ENCODE measurements at places on chromosomes 11 and 22.

DNA sequence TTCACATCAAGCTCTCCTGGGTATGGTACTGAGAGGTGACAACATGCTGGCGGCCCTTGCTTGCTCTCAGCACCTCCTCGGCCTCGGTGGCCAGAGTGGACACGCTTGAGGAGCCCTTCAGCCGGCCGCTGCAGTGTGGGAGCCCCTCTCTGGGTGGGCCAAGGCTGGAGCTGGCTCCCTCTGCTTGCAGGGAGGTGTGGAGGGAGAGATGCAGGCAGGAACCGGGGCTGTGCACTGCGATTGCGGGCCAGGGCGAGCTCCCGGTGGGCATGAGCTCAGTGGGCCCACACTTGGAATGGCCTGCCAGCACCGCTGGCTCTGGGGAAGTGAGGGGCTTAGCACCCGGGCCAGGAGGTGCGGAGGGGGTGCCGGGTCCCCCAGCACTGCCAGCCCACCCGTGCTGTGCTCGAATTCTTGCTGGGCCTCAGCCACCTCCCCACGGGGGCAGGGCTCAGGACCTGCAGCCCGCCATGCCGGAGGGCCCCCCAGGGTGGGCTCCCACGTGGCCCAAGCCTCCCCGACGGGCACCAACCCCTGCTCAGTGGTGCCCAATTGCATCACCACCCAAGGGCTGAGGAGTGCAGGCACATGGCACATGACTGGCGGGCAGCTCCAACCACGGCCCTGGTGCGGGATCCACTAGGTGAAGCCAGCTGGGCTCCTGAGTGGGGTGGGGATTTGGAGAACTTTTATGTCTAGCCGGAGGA, 106.2 kb downstream of the RAB38 start:
- no peak for DNase-seq

GRCh38 chr11:46721286-46721685, 2.3 kb downstream of the F2 start:
- no peak for DNase-seq

GRCh38 chr22:23688121-23688520, 2.7 kb upstream of the RGL4 start:
- DNase-seq = no peak

- no peak for DNase-seq
Measured at GRCh38 chr11:7021318-7021717, 1.0 kb downstream of the NLRP14 start.

DNA sequence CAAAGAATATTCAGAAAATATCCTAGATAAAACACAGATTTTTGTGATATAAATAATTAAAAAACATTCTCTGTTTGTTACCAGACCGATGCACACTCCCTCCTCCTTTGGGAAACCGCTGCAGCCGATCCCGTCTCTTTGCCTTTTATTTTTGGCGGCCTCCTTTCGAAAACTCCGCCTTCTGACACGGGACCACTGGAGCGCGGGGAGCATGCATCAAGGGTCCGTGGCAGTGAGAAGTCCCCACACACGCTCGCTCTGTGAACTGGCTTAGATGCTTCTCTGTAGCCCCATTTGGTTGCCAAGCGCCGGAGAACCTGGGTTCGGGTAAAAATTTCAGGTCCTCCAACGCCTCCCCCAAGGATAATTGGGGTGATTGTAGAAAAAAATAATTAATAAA, 17.0 kb downstream of the DDX17 start:
- DNase-seq = no peak

- DNase-seq = no peak
Measured at GRCh38 chr11:11733246-11733747, 108.5 kb upstream of the USP47 start.

DNA sequence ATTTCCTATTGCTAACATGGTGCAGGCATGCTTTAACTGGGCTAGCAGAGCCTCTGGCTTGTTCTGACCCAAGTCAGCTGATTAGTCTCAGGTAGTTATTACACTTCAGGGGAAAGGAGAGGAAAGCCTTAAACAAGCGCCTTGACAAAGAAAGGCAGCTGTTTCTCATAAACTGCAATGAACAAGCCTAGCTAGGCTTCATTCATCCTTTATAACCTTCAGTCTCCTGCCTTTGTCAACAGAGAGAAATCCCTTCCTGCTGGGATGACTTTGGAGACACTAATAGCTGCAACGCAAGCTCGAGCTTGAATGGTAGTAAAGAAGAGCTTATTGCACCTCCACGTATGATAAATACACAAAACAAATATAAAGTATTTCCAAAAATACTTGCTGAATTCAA, 68.4 kb downstream of the CCDC34 start:
- DNase-seq = no peak

- DNase-seq = no peak
Measured at GRCh38 chr11:66768088-66768521, 39.1 kb upstream of the SPTBN2 start.

- no peak for DNase-seq
Measured at GRCh38 chr11:71222318-71223080, 29.9 kb downstream of the SHANK2 start.

- DNase-seq = no peak
Measured at GRCh38 chr11:27328614-27329013, 34.4 kb downstream of the CCDC34 start.

DNA sequence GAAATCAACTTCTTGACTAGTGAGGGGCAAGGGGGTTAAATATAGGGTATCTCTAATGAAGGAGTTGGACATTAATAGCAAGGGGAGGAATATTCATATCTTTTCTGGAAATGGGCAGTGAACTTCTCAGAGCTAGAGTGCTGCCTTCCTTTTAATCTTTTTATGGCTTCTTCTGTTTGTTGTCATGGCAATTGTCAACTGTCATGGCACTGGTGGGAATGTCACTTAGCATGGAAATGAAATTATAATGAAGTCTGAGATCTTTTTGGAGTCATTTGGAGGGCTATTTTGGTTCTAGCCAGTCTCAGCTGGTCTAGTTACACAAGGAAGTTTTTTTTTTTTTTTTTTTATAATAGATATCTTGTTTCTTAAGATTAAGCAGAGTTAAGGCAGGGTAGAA, 250.2 kb downstream of the AASDHPPT start:
- no peak for DNase-seq

DNA sequence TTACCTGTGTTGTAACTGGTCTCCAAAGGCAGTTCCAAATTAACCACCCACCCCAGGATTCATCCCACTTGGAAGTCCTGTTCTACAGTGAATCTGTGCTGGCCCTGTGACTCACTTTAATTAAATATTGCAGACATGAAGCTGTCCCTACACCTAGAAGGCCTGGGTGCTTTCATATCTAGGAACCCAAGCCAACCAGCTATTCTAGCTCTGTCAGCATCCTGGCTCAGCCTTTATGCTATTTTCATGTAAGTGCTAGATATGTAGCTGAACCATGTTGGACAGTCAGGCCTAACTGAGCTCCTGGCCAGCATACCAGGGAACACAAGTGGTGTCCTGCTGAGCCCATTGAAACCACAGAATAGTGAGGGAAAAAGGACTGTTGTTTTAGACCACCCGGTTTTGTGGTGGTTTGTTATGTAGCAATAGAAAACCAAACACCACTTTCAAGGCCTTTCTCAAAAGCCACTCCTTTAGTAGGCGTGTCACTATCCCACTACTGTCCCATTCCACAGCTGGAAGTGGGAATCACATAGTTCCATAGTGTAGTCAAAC, 30.3 kb downstream of the CNTF start:
- no peak for DNase-seq

DNA sequence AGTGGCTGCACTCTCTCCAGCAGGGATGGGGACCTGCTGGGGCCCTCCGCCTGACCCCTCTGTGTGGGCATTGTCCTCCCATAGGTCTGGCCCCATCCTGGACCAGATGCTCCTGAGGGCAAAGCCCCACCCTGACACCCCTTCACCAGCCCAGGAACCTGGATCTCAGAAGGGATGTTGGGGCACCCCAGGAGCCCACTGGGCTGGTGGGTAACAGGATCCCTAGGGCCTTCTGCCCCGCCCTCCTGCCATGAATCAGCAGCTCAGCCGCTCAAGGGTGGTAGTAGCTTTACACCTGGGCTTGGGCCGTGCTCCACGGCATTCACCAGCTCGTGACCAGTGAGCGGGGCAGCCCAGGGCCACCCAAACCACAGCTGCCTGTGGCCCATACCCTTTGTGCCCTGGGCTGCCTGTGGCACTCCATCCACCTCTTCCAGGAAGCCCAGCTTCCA, 1.0 kb upstream of the MAPK12 start:
- no peak for DNase-seq

DNA sequence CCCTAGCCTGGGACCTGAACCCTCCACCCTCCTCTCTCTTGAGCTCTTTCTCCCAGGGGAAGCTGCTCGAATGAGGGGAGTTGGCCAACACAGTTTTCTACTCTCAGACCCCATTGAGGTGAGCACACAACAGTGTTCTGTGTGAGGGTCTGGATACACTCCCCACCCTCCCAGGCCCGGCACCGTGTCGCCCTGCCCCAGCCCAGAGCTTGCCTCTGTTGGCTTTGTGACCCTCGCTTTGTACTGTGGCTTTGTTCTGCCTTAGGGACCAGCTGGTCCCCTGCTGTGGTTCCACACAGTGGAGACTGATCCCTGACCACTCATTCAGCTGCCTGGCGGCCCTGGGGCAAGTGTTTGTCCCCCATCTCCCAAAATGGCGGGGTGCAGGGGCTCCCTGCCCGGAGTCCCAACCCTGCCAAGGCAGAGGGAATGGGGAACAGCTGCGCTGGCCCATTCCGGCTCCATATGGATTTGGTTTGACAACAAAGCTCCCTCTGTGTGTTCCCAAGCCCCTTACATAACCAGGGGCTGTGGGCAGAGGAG, 8.3 kb downstream of the ST3GAL4 start:
- DNase-seq = no peak

DNA sequence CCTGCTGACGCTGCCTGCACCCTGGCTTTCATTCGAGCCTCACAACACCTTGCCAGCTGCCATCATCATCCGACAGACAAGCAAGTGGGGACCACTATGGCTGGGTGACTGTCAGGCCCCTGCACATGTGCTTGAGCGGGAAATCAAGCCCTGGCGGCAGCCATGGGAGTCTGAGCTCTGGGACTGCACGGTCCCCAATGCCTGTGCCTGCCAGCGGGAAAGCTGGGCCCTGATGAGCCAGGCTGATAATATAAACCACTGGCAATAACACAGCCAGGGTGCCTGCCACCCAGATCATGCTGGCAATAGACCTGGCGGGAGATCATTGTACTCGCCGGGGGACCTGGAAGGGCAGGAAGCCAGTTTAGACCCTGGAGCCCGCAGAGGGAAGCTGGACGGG, 2.5 kb downstream of the FGF3 start:
- DNase-seq = no peak

- DNase-seq = no peak
Measured at GRCh38 chr11:9039198-9039597, 35.4 kb upstream of the NRIP3 start.

- no peak for DNase-seq
Measured at GRCh38 chr22:29987137-29987536, 93.1 kb upstream of the HORMAD2 start.

GRCh38 chr11:123145220-123145619, 49.8 kb downstream of the CLMP start:
- DNase-seq = no peak

DNA sequence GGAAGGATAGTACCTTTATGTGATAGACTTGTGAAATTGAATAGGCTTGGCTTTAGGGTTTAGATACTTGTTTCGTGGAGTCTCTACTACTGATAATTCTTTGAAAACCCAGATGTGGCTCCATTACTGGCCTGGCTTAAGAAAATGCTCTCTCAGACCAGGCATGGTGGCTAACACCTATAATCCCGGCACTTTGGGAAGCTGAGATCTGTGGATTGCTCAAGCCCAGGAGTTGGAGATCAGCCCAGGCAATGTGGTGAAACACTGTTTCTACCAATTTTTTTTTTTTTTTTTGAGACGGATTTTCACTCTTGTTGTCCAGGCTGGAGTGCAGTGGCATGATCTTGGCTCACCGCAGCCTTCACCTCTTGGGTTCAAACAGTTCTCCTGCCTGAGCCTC, 40.9 kb downstream of the ATG13 start:
- DNase-seq = no peak

DNA sequence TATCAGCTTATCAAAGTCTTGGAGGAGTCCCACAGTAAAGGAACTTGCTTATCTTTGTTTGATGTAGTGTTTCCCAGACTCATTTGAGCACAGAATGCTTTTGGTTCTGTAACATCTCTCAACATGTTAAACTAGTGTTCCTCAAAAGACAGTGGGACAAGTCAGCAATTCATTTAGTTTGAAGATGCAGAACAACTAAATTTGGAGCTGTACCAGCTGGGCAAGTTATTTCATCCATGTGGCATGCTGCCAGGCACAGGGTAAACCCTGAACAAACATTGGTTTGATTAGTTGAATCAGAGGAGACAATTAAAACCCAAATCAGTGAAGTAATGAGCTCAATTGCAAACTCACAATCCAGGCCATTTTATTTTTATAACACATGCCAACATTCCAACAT, 141.2 kb downstream of the CSNK2A3 start:
- peak; percentile 73 for DNase-seq

DNA sequence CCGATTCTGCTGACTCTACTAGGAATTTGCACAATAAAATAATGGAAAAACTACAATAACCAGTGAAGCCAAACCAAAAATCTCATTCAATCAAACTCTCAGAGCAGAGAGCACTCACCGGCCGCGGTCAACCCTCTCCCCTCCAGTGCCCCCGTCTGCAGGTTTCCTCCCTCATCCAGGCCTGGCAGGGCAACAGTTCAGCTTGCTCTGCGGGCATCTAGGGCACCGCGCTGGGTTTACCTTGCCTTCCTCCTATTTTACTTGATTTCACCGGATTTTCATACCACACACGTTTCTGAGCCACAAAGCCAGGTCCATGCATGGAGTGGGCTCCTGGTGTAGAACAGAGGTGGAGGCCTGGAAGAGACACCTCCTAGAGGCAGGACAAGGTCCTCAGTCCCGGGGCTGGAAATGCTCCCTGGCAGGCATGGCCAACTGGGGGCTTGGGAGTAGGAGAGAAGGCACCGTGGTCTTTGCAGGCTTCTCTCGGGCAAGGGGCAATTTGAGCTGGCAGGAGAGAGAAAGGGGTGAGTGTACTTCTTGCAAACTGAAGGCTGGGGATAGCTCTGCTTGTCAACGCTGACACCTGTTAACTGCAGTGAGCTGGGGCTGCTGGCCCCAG, 938.4 kb downstream of the BRD1 start:
- no peak for DNase-seq

DNA sequence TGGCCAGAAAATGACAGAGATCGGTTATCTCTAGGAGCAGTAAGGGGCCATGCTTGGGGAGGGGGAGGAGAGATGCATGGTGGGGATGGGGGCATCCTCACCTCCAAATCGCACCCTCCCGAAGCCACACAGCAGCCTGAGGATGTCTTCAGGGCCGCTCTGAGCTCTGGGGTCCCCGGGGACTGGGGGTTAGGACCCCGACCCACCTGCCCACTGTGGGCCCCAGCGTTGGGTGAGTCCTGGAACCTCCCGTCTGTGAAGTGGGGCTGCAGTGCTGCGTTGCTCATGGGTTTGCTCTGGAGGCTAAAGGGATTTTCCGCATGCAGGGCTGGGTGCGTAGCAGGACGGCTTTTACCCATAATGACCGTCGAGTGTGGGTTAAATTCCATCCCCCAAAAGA, 1046.3 kb downstream of the BRD1 start:
- DNase-seq = no peak

GRCh38 chr22:33883961-33884808, 36.1 kb downstream of the LARGE1 start:
- DNase-seq = no peak
